Hepatocyte (in vitro differentiated cells): ENCODE measurements at places on chromosomes 13 and 19.
A peak's percentile ranks its signal among the peaks of the same experiment; 100 is the strongest.

DNA sequence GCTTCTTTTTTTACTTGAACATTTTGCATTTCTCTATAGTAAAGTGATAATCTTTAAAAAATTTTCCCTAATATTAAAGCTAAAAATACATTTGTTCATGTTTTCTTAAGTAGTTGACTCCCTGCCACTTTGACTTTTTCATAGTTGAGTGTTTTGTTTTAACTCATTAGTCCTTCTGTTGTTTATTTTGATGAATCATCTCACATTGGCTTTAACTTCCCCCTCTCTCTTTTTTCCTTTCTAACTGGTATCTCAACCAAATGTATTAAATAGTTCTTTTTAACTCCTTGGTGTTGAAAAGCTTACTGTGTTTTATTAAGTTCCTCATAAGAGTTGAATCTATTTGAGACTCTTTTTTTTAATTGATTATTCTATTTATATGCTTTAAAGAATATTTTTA is 2.8 kb downstream of the TNFSF13B start:
- no peak for DNase-seq

- no peak for DNase-seq
Measured at GRCh38 chr13:47564041-47564440, 437.0 kb downstream of the SUCLA2 start.

- peak; percentile 86 for DNase-seq
Measured at GRCh38 chr19:43774103-43774939, 6.5 kb downstream of the KCNN4 start.

DNA sequence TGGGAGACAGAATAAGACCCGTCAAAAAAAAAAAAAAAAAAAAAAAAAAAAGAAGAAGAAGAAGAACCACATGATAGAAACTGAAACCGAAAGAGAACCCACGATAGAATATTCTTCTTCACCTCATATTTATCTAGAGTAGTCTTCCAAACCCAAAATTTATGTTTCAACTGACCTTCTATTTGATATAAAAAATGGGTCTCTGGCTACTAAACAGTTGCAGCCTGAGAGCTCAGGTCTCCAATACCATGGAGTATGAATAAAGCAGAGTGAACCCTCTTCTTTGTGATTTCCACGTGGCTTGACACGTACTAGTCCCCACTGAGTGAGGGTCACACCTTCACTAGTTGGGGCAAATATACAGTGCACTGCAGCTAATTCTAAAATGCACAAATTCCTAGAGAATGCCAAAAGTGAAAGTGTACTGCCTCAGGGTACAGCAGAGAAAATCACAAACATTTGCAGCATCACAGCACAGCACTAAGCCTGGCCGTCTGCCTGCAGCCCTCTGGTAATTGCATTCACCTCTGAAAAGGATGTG is 30.8 kb upstream of the RFC3 start:
- no peak for DNase-seq

GRCh38 chr13:90545070-90545840 is 802.2 kb upstream of the MIR17HG start:
- DNase-seq = no peak

- DNase-seq = peak; percentile 57
Measured at GRCh38 chr19:35436477-35437405, 11.3 kb upstream of the FFAR2 start.
